MCF 10A (cell line): ENCODE measurements at places on chromosomes 13 and 19.

- DNase-seq, result peak; percentile 93
These were observed 6.4 kb downstream of the GNA15 start for GRCh38 chr19:3142292-3142670.

GRCh38 chr13:108851660-108852059 is 222.2 kb downstream of the MYO16 start:
- no peak for DNase-seq

DNA sequence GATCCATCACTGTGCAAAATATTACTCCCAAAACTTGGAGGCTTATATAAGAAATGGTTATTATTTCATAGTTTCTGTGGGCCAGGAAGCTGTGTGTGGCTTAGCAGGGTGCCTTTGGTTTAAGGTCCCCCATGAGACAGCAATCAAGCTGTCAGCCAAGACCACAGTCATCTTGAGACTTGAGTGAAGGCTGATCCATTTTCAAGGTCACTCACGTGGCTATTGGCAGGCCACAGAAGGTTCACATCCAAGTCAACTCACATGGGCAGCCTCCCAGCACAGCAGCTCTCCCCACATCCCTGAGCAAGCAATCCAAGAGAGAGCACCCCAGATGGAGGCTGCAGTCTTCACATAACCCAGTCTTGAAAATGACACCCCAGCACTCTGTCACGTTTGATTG is 537.4 kb downstream of the MYO16 start:
- DNase-seq, result no peak

GRCh38 chr13:41658057-41658661 is 200.8 kb downstream of the RGCC start:
- peak; percentile 61 for DNase-seq

DNA sequence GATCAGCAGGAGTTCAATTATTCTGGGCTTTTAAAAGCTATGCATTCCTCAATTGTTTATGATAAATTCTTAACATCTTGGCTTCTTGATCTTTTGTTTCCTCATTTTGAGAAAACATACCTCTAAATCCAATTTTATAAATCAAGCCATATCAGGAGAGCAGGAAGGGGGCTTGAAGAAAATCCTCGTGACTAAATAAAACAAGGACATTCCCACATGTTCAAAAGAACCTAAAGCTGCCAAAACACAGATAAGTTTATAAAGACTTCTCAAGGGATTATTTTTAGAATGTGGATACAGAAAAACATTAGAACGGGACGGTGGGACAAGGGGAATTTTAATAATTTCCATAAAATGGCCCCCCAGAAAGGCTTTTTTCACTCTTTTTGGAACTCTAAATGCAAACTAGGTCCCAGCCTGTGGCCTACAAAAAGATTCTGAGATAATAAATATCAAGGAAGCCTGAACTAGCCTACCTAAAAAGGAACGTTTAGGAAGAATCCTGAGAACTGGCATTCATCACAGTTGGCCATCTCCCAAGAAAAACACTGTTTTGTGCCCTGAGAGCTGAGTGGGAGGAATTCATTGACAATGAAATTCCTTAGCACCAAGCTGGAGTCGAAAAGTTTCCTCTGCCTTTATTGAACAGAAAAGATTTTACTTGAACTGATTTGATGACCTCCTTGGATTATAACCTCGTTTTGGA is 30.1 kb downstream of the ZAR1L start:
- peak; percentile 95 for DNase-seq
